Stimulated activated CD4-positive, alpha-beta T cell treated with anti-CD3 and anti-CD28 coated beads, Interleukin-12 subunit alpha, Interleukin-12 subunit beta, amount 100 ng/mL, for 4 hours (primary cell): ENCODE measurements at places on chromosomes 3 and 15.

DNA sequence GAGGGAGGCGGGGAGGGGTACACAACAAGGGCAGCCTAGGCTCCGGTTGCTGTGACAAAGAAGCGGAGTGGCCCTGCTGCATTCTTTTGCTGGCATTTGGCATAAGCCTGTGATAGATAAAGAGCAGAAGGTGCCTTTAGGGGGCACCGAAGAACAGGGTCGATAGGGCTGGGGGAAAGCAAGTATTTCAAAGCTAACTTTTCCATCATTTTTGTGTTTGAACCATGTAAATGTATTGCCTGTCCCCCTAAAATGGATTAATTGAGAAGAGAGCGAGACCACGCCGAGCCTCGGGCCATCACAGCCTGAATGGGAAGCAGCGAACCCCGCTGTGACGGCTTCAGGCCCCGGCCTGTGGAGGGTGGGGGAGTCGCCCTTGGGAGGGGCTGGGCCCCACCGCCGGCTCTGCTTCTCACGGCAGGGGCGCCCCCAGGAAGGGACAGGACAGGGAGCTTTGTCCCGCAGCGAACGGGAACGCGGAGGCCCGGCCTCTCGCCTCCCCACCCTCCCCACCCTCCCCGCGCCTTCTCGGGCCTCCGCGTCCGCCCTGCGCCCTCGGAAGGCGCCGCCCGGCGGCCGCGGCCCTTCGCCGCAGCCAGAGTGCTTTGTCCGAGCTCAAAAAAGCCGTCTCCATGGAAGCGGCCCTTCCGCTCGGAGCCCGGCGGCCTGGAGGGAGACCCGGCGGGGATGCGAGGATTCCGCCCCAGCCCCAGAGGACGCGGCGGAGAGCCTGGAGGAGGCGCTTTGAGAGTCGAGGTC, 32.4 kb upstream of the ALDH1L1 start:
- no peak for DNase-seq

DNA sequence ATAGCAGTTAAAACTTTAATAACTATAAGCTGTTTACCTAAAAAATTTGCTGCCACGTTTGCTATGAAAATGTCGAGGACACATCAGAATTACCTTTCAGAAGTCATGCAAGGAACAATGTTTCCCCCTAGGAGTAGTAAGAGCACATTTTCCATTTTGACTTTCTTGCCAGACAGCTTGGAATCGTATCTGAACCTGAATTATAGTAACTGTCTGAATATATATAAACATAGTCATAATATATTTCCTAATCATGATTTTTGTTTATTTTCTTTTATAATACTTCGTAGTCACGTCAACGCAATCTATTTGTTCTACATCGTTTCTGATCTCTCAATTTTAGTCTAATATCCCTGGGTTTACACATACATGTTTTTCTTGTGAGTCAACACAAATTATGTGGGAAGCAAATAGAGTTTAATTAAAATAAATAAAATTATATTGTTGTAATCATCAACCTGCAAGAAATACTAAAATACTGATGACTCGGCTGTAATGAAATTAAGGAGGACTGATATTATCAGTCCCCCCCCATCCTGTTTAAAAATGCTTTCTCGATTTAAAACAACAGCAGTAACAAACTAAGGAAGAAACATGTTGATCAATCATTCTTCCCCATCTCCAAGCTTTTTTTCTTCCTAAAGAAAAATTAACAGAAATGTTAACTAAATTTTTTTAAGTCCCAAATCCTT, 78.4 kb downstream of the MME start:
- no peak for DNase-seq

- DNase-seq, result no peak
Measured at GRCh38 chr3:146403792-146404191, 65.6 kb downstream of the PLSCR2 start.

DNA sequence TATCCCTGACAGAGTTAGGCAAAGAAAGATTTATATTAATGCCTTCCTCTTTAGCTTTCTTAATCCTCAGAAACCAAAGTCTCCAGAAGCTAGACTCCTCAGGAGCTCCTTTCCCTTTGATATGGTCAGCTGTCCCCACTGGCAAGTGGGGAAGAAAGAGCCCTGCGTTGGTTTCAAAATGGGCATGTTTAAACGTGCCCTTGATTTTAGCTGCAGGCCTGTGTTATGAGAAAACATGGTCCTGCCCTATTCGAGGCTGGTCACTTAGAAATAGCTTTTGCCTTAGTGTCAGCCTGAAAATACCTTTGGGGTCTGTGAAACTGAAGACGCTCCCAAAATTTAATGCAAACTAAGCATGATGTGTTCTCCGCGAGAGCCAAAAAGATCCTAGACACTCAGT, 135.5 kb upstream of the RARB start:
- DNase-seq, result no peak

DNA sequence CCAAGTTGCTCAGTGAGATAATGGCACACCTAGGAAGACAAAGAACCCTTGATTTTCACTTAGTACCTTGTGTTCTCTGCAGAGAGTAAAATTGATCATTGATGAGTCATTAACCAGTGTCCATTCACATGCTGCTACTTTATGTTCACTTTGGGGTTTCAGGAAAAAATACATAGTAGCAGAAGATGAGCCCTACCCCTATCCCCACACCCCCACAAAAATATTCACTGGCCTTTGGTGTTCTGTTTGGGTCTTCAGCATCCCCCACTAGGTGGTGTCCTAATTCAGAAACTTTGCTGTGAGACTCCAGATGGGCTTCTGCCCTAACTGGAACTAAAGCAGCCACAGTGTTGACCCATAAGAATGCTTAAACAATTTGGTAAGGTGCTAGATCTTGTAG, 178.8 kb downstream of the KLHL25 start:
- no peak for DNase-seq

DNA sequence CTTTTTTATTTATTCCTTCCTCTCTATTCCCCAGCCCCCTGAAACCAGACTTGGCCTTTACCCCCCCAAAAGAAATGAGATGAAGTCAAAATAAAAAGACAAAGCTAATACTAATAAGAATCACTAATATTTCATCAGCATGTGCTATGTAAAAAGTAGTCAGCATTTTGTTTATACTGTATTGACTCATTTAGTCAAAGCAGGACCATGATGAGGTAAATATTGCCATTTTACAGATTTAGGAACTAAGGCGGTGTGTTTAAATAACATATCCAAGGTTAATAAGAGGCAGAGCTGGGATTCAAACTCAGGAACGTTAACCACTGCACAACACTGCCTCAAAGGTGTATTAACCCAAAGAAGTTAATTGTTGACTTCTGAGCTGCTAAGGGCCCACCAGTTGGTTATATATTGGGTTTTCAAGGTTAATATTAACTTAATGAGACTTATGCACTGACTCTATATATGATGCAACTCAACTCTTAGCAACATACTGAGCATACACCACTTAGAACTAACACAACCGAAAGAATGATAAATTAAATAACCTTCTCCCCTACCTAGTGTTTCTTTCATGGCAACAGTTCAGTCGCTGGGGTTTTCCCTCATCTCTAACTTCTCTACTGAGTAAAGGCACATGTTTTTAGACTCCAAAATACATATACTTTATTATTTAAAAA, 34.7 kb downstream of the FOXP1 start:
- no peak for DNase-seq

- no peak for DNase-seq
Measured at GRCh38 chr3:114721864-114722263, 425.2 kb downstream of the ZBTB20 start.

- DNase-seq, result no peak
Measured at GRCh38 chr3:20322085-20322484, 136.1 kb upstream of the SGO1 start.

DNA sequence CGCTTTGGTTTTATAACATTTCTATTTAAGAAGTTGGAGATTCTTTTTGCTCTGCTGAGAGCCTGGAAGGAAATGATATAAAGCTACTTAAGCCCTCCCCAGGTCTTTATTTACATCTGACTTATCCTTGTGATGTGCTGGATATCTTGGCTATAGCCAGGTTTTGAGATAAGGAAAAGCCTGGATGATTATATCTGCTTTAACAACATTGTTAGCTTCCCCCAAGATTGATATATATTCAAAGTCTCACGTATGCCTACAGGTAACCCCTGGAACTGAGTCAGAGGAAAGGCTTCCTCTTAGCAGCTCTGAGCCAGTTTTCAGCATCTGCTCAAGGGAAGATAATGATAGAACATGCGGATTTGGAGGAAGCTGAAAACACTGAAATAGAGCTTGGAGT, 61.5 kb upstream of the CRBN start:
- no peak for DNase-seq

GRCh38 chr3:124401843-124402242, 328.4 kb upstream of the UMPS start:
- no peak for DNase-seq

- DNase-seq, result no peak
Measured at GRCh38 chr15:78244101-78244500, 9.7 kb upstream of the ACSBG1 start.

GRCh38 chr3:190807719-190808375, 54.6 kb downstream of the GMNC start:
- no peak for DNase-seq

DNA sequence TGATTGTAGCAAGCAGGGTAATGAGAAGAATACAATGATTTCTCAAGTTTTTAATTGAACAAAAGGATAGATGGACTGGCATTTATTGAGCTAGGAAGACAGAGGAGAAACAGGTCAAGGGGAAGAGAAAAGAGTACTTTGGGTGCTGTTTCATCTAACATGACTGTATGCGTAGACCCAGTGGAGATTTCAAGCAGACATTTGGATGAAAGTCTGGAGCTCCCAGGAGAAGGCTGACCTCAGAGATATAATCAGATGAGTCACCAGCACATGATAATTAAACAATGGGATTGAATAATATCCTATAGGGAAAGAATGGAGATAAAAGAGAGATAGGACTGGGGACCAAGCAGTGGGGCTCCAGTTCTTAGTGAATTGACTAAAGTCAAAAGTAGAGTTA, 194.9 kb downstream of the ARRDC4 start:
- DNase-seq, result no peak

DNA sequence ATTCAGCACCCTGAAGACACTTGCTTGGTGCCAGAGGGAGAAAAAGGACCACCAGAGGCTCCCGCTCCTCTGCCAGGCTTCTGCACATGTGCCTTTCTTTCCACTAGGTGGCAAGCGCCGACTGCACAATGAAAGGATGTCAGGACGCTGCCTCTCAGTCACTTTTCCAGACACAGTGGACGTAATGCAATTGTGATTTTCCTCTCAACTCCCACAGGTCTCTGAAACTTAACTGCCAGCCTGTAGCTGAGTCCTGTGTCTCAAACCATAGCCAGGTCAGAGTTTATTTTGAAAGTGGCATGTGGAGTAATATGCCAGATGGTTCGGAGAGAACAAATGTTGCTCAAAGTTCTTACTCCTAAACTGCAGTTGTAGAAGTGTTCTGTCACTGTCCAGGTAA, 162.9 kb downstream of the ITPR1 start:
- no peak for DNase-seq

DNA sequence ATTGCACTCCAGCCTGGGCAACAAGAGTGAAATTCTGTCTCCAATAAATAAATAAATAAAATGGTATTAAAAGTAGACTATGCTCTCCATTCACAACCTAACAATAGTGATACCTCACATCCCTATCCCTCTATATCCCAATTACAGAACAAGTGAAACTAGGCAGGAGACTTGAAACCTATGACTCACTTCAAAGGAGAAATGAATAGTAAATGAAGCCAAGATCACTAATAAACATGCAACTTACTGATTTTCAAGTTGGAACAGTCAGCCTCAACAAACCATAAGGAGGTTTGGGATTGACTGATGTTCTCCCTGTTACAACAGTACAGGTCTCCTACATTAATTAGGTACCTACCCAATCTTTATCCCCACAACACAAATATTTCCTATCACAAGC, 103.4 kb downstream of the GSK3B start:
- no peak for DNase-seq

- no peak for DNase-seq
Measured at GRCh38 chr3:11582191-11582968, 61.3 kb downstream of the VGLL4 start.

GRCh38 chr3:156158656-156159295, 38.4 kb downstream of the KCNAB1 start:
- DNase-seq, result no peak

DNA sequence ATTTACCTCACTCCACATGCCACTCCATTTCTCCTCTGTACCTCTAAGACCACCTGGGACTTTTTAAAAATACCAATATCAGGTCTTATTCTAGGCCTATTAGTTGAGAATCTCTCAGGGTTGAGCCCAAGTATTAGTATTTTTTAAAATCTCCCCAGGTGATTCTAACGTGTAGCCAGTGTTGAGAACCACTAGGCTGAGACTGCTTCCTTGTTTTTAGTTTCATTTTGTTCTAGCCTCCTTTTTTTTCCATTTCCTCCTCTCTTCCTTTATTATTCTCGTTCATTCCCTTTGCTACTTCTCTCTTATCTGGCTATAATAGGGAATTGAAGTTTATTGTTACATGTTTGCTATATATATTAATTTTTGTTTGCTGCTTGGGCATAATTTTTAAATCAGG, 217.8 kb upstream of the CD96 start:
- no peak for DNase-seq

GRCh38 chr3:56133423-56133822, 334.8 kb downstream of the ERC2 start:
- DNase-seq, result no peak

GRCh38 chr3:122773944-122774509, 19.6 kb downstream of the HSPBAP1 start:
- DNase-seq, result no peak

DNA sequence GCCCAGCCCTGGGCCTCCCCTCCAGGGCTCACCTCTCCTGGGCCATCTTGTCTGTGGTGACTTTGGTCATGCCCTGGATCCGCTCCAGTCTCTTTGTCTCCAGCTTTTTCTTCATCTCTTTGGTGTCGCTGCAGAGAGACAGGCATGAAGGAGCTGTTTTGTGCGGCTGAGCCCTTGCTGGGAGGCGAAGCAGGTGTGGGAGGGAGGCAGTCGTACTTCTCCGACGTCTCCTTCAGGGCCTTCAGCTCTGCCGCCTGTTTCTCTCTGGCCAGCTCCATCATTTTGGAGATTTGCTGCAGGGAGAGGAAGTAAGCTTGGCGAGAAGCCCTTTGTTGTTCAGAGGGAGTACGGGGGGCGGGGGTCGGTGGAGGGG, 7.7 kb upstream of the ANKRD63 start:
- DNase-seq, result no peak

GRCh38 chr3:31432897-31433678, 99.6 kb upstream of the STT3B start:
- no peak for DNase-seq

GRCh38 chr3:46228260-46229242, 13.7 kb upstream of the CCR3 start:
- DNase-seq, result no peak

- DNase-seq, result no peak
Measured at GRCh38 chr15:64634027-64634426, 141.4 kb downstream of the RBPMS2 start.

GRCh38 chr3:125683067-125683829, 88.0 kb upstream of the OSBPL11 start:
- DNase-seq, result no peak

GRCh38 chr15:79124388-79124787, 33.8 kb upstream of the RASGRF1 start:
- no peak for DNase-seq

GRCh38 chr3:30253832-30254231, 352.6 kb upstream of the TGFBR2 start:
- no peak for DNase-seq
